Smooth muscle cell of the brain vasculature (primary cell): ENCODE measurements at places on chromosomes 7 and 10.

- DNase-seq, result no peak
Measured at GRCh38 chr10:71455035-71455434, 58.3 kb downstream of the CDH23 start.

- no peak for DNase-seq
Measured at GRCh38 chr7:133437544-133437943, 184.7 kb downstream of the EXOC4 start.

GRCh38 chr10:69911613-69912528 lies 110.2 kb downstream of the COL13A1 start:
- DNase-seq, result no peak

- DNase-seq, result no peak
Measured at GRCh38 chr10:132906836-132907235, 35.5 kb downstream of the CFAP46 start.

DNA sequence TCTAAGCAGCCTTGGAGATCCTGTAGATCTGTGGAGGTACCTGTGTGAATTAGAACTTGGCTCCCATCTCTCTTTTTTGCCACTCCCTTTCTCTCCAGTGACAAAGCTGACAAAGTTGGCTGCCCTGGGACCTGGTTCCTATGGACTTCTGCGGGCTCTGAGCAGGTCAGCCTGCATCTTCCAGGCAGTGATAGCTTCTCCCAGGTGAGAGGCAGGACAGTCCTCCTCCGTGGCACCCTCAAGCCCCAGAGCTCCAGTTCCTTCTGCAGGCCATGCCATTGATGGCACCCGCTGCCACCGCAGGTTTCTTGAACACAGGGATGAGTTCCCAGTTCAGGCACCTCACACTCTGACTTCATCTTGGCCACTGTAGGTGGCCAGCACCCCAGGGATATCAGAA lies 73.5 kb upstream of the GRB10 start:
- DNase-seq, result no peak

DNA sequence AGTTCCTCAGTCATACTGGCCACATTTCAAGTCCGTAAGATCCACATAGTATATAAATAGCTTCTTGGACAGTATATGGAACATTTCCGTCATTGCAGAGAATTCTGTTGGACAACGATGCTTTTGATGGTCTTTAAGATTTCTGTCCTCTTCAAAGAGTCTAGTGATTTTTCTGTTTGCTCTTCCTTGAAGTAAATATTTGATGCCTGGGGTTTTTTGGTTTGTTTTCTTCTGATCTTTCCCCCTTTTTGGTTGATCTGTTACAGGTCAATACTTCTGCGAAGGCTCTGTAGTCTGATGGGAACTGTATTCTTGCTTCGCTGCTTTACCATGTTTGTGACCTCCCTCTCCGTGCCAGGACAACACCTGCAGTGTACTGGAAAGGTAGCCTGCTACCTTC lies 42.3 kb upstream of the VDAC2 start:
- no peak for DNase-seq

- no peak for DNase-seq
Measured at GRCh38 chr7:12297283-12298108, 86.4 kb downstream of the TMEM106B start.

GRCh38 chr10:117670116-117670904 lies 127.8 kb downstream of the EMX2 start:
- DNase-seq, result no peak

DNA sequence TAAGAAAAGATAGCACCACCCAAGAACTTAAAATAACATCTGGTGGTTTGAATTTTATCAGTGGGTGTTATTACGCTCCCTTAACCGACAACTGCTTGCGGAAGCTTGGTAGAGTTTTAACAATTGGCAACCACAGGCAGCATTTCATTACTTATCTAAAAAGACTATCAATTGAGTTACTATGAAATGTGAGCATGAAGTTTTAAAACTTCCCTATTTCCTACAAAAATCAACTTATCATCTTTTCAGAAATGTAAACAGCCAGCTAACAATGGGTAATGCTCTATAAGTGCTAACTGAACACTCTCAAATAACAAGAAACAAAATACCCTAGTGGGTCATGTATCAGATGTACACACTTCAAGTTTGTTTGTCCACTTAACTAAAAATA lies 68.8 kb downstream of the OSBPL3 start:
- no peak for DNase-seq

GRCh38 chr10:120394446-120394845 lies 62.6 kb upstream of the PLPP4 start:
- DNase-seq, result no peak

DNA sequence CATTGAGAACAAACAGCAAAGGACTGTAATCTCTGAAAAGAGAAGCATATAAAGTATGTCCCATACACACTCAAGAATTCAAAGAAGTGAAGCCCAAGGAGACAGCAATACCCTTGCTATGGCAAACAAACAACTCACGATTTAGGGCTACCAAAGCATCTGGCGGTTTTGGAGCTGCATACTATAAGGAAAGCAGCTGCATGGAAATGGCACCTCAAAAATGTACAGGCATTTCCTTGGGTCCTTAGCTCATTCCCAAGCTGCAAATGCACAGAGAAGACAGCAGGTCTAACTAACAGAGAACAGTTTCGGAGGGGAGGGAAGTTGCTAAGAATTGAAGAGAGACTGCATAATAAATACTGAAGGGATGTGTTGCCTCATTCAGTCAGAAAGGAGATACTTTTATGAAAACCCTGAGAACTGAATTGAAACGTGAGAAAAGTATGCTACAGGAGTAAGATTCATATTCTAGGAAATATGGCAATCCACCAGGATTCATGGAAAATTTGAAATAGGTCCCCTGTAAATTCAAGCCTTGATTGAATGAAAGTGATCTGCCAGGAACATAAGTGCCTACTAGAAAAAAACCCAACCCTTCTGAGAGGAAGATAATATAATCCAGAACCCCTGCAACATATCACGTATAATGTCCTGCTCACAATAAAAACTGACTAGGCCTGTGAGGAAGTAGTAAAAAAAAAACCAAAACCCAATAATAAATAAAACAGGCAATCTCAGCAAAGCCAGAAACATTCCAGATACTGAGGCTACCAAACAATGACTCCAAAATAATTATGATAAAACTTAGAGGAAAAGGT lies 36.4 kb downstream of the CUBN start:
- DNase-seq, result no peak

- no peak for DNase-seq
Measured at GRCh38 chr10:62082729-62083411, 181.4 kb downstream of the ARID5B start.

DNA sequence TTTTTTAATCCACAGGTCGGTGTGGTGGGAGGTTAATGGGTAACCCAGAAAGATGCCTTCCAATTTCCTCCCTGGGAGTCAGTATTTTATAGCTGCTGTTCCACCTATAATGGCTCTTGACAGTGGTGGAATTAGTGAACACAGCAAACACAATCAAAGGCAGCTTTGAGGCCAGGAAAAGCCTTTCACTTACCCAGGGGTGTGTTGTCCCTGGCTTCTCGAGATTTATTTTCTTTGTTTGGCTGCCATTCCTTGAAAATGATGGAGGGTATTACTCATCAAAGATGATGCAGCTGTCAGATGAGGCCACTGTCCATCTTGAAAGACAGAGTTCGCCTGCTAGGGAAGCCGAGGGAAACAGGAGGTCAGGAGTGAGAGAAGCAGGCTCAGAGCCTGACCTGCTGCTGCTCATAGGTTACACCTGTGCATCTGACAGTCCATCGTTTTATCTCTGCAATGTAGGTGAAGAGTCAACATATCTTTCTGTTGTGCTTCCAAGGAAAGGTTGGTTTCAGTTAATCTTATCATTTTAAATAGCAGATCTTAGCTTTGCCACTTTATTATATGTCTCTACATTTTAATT lies 221.6 kb downstream of the XPNPEP1 start:
- no peak for DNase-seq

- no peak for DNase-seq
Measured at GRCh38 chr10:9149134-9149533, 1094.6 kb downstream of the GATA3 start.

DNA sequence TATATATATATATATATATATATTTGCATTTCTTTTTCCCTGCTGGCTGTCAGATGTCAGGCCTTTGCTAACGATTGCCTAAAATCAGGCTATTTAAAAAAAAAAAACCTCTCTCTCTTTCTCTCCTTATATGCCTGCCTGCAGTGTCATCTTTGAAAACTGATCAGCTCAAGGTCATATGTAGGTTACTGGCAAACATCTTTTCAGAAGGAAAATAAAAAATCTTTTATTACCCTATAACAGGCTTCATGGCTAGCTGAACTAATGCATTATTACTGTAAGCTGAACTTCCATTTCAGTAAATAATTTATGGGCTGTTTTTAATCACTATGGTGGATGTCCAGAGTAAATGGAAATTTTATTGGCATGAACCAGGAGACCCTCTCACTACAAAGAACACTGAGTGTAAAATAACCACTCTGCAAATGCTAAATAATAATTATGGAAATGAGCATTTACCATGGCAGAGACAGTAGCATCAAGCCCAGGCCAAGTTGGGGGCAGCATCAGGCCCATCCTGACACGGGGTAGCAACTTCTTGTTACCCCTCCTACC lies 29.3 kb downstream of the HSPA12A start:
- no peak for DNase-seq

DNA sequence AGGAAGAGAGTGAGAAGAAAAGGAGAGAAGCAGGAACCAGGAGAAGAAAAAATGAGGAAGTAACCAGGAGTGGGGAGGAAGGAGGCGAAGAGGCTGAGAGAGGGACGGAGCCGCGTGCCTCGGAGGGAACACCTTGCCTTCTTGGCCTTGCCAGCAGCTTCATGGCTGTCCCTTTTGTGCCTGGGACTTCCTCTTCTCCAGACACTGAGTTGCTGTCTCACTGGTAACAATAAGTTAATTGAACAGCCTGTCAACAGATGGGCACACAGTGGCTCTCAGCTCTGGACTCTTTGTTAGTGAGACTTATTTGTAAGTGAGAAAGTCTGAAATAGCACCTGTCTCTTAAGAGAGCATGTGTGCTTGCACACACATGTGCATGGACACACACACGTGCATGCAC lies 83.2 kb downstream of the GATA3 start:
- DNase-seq, result no peak

DNA sequence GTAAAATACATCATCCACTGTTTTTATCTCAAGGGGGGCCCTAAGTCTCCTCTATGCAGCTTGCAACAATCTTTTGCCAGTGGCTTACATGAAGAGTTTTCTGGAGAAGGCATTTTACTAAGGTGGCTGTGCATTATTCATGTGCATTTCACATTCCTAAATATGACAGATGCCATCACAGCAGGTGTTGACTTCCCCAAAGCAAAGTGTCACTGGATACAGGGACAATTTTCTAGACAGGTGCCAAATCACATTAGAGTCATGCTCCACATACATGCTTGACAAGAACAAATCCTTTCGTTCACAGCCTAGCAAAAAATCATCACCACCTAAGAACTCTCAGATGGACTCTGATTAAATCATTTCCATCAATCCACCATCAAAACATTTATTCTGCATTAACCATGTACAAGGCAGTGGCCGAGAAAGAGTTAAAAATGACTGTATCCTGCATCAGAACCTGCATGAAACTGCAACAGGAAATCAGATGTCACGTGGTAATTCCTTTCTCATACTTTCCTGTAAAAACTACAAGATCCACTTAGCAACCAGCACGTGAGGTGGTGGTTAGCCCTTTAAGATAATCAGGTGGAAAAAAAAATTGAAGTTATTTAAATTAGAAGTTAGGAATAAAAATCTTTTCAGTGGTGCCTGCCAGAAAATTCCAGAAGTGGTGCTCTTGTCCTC lies 88.2 kb upstream of the AFAP1L2 start:
- no peak for DNase-seq

DNA sequence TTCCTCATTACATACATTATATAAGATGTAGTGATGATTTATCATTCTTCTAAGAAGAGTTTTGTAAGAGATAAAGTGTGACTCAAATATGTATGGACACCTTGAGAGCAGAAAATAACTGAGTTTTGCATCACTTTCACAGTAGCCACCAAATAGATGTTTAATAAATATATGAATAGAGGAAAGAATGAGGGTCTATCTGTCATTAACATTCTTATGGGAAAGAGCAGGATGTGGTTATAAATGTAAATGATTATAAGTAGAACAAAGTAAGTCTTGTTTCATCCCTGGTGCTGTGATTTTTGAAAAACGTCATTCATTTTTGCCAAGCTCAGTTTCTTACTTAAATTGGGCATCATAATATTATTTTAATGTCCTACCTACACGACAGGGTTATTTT lies 15.0 kb upstream of the CRPPA start:
- no peak for DNase-seq

- DNase-seq, result no peak
Measured at GRCh38 chr7:137166363-137166762, 177.2 kb downstream of the PTN start.

DNA sequence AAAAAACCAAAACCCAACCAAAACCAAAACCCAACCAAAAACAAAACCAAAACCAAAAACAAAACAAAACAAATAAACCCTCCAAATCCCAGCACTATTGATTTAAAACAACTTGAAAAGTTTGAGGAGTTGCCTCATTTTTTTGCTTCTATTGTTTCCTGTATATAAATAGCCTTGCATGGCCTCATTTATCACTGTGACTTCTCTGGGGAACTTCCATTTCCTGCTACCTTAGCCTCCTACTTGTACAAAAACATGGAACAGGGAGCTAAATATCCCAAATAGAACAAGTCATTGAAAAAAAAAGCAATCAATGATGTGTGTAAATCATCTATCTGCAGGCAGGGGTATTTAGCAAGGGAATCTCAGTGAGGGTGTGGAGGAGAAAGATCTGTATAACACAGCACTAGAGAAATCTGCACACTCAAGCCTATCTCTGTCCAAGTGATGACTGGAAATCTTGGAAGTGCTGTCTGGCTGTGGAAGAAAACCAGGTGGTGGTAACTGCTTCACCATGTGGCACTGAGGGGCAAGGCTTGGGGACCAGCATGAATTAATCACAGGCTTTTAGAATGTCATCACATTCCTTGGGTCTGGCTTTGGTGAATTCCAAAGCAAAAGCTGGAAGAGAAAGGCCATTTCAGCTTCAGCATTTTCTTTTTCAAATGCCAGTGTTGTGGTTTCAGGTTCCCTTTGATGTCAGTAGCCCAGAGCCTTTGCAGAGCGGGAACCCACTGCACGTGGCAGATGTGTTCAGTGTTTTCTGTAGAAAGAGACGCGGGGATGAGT lies 349.5 kb upstream of the ZNF32 start:
- no peak for DNase-seq

DNA sequence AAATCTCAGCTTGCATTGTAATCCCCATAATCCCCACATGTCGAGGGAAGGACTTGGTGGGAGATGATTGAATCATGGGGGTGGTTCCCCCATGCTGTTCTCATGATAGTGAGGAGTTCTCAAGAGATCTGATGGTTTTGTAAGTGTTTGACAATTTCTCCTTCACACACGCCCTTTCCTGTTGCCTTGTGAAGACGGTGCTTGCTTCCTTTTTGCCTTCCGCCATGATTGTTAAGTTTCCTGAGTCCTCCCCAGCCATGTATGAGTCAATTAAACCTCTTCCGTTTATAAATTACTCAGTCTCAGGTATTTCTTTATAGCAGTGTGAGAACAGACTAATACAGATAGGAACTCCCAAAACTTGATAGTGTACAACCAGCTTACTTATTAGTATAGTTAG lies 98.6 kb downstream of the CREM start:
- no peak for DNase-seq
